ENCODE measurements at places on chromosomes 13 and 19.
A peak's percentile ranks its signal among the peaks of the same experiment; 100 is the strongest.

DNA sequence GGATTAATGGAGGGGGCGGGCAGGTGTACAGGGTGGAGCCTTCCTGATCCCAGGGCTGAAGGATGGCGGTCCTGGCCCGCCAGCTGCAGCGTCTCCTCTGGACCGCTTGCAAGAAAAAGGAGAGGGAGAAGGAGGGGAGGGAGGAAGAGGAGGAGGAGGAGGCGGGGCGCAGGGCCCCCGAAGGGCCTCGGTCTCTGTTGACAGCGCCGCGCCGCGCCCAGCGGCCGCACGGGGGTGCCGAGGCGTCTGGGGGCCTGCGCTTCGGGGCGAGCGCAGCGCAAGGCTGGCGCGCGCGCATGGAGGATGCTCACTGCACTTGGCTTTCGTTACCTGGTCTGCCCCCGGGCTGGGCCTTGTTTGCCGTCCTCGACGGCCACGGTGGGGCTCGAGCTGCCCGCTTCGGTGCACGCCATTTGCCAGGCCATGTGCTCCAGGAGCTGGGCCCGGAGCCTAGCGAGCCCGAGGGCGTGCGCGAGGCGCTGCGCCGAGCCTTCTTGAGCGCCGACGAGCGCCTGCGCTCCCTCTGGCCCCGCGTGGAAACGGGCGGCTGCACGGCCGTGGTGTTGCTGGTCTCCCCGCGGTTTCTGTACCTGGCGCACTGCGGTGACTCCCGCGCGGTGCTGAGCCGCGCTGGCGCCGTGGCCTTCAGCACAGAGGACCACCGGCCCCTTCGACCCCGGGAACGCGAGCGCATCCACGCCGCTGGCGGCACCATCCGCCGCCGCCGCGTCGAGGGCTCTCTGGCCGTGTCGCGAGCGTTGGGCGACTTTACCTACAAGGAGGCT, at the start of gene PPM1N:
Gene PPM1N (plus strand): TSS at position 33 of the 785 bp plus-strand sequence. CDS start 30 bp downstream, at position 63.
- peak; percentile 48 for DNase-seq

- DNase-seq: no peak
Measured at GRCh38 chr19:4694211-4694987, 24.3 kb upstream of the MYDGF start.

DNA sequence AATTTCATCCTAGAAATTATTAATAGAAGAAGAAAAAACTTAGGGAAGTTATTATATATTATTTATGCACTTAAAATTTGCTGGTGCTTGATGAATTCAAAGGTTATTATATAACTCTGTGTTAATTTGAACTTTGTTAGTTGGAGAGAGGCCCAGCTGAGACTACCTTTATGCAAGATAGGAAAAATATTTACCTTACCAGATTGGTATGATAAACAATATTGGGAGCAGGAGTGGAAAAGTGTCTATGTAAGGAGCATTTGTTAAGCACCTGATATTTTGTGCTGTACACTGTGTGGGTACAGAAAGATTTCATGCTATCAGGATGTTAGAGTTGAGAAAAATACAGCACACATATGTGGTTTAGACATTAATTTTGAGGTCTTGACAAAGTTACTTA, 357.2 kb downstream of the OXGR1 start:
- DNase-seq: no peak

GRCh38 chr19:16229322-16229641, 31.6 kb downstream of the AP1M1 start:
- DNase-seq: no peak

GRCh38 chr19:23118400-23118799, 1.6 kb downstream of the ZNF730 start:
- no peak for DNase-seq

DNA sequence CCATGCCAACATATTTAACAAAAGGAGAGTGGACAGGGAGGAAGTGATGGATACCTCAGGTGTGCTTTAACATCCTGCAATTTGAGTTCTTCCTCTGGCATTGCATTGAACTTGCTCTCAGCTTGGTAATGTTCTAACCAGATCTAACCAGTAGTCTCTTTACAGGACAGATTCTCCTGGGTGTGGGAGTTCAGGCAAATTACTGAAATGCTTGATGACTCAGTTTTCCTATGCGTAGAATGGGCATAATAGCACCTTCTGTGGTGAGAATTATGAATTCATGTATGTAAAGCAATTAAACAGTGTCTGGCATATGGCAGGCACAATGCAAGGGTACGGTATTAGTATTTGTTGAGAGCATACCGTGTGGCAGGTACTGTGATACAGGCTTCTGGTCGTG, 3.6 kb downstream of the AKAP11 start:
- DNase-seq: no peak
